Hepatocyte (in vitro differentiated cells): ENCODE measurements at places on chromosomes 12 and 14.

DNA sequence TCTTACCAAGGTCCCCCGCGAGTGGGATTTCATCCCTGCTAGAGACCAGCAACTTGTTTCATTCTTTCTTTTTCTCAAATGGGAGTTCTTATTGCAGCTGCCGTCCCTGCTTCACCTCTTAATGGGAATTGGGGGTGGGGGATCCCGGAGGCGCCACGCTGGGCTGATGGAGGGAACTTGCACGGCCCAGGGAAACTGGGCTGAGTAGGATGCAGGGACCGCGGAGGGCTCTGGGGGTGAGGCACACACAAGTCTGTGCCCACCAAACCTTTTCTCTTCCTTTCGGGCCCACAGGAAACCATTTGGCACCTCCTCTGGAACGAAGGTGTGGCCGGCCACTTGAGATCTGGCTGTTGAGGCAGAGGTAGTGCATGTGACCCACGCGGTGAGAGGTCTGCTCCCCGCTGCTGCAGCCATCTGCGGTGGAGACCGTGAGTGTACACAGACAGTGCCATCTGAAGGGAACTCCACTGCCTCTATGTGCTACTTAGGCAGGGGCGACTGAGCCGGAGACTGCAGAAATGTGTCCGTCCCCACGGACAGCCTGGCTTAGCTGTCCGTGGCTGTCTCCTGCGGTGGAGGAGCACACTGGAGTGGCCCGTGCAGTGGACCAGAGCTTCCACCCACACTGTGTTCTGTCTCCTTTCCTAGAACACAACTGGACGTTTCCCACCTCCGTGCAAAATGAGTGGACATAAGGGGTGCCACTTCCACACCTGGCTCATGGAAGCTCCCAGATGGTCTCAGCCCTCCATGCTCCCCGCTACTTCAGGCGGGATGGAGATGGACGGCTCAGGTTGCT lies 42.1 kb upstream of the TESC start:
- DNase-seq: no peak

DNA sequence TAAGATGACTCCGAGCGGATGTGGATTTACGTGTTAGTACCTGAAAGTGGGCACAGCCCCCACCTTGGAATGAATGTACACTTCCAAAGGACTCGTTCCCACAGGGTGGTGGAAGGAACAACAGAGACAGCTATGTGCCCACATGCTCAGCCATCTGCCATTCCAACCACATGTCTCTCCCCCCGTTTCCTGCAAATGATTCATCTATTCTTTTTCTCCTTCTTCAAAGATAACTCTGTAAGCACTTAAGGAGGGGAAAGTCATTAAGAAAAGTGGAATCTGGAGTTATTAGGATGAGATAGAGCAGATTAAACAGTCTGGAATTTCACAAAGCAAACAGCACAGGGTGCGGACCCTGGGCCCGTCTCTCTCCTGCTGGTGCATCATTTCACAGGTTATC lies 18.5 kb upstream of the DUSP6 start:
- DNase-seq: no peak

DNA sequence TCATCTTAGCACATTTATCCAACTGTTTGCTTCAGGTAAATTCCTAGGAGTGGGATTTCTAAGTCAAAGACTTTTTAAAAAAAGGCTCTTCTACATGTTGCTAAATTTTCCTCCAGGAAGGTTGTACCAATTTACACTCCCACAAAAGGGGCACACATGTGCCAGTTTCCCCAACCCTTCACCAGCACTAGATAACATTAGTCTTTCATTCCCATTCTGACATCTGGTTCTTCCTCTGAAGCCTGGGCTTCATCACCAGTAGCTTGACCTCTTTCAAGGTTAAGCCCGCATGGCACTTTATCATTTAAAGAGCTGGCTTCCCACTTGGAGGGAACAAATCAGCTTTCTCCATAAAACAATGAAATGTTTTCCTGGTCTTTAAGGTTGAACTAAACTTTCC lies 168.4 kb downstream of the MYRFL start:
- no peak for DNase-seq

- no peak for DNase-seq
These were observed 21.5 kb downstream of the PYGL start for GRCh38 chr14:50922803-50923202.

- DNase-seq: peak; percentile 23
These were observed 1538.3 kb upstream of the SEL1L start for GRCh38 chr14:83071888-83072501.

- DNase-seq: no peak
These were observed 41.6 kb upstream of the RIC8B start for GRCh38 chr12:106732890-106733289.

- DNase-seq: no peak
These were observed 5.0 kb downstream of the CACNB3 start for GRCh38 chr12:48823281-48823680.

DNA sequence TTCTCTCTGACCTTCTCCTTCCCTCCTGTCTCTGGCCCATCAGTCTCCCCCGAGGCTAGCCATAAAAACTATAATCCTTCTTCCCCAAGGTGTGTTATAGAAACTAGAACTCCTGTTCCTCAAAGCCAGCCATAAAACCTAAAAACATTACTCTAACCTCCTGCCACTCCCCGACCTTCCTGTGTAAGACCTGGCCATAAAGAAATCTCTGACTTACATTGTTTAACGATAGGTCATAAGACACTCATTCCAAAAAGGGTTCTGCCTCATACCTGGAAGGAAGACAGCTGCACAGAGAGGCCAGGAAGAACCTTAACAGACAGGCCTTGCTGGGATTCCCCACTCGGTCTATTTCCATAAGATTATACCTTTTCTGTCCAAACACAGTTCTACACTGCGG lies 70.9 kb upstream of the EEA1 start:
- DNase-seq: no peak

- peak; percentile 69 for DNase-seq
These were observed 44.9 kb downstream of the DDX11 start for GRCh38 chr12:31118347-31119191.

GRCh38 chr12:6507102-6507998 lies 13.4 kb downstream of the NCAPD2 start:
- no peak for DNase-seq

DNA sequence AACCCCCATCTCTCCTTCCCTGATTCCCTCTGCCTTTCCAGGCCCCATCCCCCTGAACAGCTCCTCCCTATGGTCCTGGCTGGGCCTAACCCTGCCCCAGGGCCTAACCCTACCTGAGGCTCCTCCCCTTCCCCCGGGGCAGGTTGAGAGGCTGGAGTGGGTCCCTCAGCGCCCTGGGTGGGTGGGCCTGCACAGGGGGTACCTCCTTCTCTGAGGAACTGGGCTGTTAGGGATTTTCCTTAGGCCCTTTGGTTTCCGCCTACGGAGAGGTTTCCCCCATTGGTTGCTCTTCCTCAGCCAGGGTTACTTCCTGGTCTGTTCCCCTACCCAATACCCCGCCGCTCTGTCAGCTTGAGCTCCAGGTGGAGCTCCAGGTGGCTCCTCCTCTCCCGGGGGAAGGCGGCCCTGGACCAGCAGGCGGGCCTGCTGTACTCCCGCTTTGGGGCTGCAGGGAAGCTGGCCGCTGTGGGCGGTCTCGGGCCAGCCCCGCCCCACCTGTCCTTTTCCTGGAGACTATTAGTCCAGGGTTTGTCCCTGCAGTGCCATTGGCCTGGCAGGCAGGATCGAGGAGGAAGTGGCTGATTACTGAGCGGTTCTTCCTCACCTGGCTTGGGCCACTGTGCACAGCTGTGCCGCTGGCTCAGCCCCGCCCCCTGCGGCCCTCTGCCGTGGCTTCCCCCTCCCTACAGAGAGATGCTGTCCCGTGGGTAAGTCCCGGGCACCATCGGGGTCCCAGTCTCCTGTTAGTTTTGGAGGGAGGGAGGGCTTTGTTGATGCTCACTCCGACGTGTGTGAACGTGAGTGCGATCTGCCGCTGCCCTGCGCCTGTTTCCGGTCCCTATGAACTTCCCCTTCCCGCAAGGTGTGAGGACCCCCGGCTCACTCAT lies 2.5 kb downstream of the C12orf57 start:
- peak; percentile 95 for DNase-seq

DNA sequence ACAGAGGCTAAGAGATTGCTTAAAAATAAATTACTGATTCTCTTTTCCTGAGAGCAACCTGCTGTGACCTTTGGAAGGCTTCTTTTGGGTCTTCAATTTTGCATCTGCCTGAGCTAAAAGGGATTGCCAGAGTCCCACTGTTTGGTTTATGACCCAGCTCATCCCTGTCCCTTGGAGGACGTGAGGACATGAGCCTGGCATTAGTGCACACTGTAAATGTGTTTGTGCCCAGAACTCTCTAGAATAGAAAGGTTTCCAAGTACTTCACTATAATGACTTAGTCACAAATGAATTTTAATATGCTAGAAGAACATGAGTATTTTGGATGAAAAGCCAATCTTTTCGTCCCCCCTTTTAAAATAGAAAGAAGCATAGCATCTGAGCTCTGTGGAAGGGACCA lies 47.1 kb upstream of the CDKN3 start:
- no peak for DNase-seq

DNA sequence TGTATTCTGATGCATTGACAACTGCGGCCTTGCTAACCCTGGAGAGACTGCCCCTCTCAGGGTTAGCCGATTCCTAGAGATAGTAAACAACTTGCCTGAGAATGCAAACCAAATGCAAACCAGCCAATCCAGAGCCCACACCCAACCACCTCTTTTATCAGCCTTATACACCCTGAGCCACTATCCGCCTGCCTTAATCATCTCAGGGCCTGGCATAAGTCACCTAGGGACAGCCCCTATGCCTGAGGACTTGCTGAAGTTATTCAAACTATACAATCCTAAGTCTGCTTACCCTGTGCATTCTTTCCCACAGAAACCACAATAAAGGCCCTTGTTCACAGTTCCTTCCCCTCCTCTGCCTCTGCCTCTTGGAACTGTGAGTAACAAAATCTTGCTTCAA lies 177.2 kb downstream of the KCNA5 start:
- no peak for DNase-seq

GRCh38 chr14:21093018-21093417 lies 5.4 kb downstream of the ZNF219 start:
- DNase-seq: no peak

GRCh38 chr14:99731547-99732435 lies 47.7 kb downstream of the CYP46A1 start:
- no peak for DNase-seq

- DNase-seq: no peak
These were observed 122.8 kb downstream of the RASSF9 start for GRCh38 chr12:85713373-85713772.

- DNase-seq: peak; percentile 84
These were observed 145.6 kb upstream of the NAV3 start for GRCh38 chr12:77685112-77685511.

DNA sequence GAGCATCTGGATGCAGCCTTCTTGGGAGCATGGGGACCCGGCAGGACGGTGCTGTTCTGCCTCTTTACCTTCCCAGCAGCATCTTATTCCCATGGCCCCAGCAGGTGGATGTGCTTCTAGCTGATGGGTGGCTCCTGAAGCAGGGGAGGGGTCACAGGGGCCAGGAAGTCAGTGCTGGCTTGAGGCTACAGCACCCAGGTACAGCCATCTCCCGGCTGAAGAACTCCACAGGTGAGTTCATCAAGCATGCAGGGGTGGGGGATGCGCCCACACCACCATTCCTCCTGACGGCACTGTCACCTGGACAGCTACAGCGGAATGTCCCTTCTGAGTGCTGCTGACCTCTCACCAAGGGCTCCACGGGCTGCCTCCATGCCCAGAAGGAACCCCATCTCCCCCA lies 57.3 kb downstream of the BCL11B start:
- no peak for DNase-seq

DNA sequence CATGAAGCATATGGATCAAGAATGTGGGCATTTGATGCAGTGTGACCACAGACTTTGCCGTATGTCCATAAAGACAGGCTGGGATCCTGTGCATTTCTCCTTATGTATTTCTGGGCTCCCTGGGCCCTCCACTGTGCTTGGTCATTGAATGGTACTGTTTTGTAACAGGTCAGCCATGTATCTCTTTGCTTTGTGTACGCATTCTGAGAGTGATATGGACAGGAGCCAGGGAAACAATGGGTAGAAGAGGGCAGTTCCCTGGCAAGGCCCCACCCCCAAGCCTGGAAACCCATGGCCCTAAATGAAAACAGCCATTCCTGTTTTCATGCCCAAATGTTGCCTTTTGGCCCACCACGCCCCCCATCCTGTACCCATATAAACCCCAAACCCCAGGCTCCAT lies 15.2 kb upstream of the FBXO34 start:
- no peak for DNase-seq

GRCh38 chr12:52009081-52009751 lies 2.5 kb downstream of the TAMALIN start:
- DNase-seq: no peak

- peak; percentile 40 for DNase-seq
These were observed 456.2 kb downstream of the FOXG1 start for GRCh38 chr14:29222671-29223268.

- DNase-seq: peak; percentile 40
These were observed 6.4 kb downstream of the SLC15A4 start for GRCh38 chr12:128817111-128818015.

GRCh38 chr14:95817271-95817670 lies 59.4 kb upstream of the TUNAR start:
- no peak for DNase-seq

GRCh38 chr12:116287842-116288301 lies 10.4 kb upstream of the MED13L start:
- no peak for DNase-seq

DNA sequence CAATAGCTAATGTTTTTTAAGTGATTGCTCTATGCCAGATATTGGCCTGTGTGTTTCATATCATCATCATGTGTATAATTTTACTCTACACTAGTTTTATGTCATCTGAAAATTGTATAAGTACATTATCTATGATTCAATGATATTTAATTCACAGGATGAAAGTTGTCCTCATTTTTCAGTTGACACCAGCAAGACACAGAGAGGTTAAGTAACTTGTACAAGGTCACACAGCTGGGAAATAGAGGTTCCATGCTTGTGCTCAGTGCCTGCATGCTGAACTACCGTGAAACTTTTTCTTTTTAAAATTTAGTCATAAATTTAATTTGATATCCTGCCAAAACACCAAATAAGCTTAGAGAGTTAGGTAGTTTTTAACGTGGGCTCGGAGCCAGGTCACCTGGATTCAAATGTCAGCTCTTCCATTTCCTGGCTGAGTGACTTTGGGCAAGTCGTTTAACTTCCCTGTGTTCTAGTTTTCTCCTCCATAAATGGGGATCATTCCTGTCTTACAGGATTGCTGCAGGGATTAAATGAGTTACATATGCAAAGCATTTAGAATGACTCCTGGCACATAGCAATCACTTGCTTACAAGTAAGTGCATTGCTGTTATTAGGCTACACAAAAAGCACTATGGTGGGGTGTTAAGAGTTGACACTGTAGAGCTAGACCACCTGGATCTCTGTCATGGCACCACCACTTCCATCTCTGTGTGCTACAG lies 183.9 kb downstream of the ETV6 start:
- no peak for DNase-seq

GRCh38 chr14:79056879-79057278 lies 886.7 kb downstream of the NRXN3 start:
- DNase-seq: no peak

DNA sequence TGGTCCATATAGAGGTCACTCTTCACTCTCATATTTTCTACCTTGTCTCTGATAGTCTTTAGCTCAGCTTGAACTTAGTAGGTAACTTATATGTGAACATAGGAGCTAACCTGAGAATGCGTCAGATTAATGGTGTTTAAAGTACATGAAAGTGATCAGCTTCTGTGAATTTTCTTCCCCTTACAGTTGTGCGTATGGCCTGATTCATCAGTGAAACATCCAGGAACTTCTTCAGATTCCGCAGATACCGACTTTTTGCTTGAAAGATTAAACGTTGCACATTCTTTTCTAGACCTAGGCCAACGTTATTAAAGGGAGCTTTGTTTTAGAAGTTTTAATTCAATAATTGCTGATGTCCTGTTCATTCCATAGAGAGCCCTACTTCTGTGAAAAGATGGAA lies 1945.1 kb upstream of the SEL1L start:
- DNase-seq: no peak

GRCh38 chr12:25997201-25997963 lies 38.9 kb downstream of the RASSF8 start:
- no peak for DNase-seq
